ENCODE measurements at places on chromosomes 12 and 14.

- no peak for DNase-seq
Measured at GRCh38 chr12:5864972-5865371, 80.1 kb downstream of the ANO2 start.

GRCh38 chr14:76428611-76429010 is 52.7 kb downstream of the ESRRB start:
- DNase-seq: no peak

GRCh38 chr14:102831163-102831804 is 54.0 kb downstream of the TRAF3 start:
- no peak for DNase-seq

DNA sequence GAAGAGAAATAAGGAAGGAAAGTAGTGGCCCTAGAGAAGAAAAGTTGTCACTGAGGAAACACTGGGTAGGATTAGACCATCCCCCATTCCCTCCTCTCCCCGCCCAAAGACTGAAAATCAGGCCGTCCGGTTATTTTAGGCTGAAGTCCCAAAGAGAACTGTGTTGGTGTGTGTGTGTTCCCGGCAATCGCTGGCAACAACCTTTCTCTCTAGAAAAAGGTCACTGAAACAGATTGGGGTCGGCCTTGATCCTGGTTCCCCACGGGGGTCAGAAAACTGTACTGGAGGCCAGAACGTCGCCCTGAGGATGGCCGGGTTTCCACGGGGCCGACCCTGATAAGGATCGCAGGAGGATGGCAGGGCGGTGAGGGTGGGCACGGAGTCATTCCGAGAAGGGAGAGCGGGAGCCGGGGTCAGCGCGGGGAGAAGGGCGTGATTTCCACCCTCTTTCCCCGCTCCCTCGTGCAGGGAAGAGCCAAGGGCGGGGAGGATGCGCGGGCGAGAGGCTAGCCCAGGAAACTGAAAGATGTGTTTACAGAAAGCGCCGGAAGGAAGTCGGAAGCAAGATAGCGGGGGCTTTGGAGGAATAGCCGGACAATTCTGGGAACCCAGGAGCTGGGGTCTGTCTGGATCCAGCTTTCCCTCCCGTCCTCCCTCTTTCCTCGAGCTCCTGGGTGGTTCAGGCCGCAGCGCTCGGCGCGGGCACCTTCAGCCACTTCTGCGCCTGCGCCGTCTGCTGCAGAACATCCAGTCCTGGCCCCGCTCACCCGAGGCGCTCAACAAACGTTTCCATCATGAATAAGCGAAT is 25.3 kb upstream of the SPTLC2 start:
- peak; percentile 88 for DNase-seq

DNA sequence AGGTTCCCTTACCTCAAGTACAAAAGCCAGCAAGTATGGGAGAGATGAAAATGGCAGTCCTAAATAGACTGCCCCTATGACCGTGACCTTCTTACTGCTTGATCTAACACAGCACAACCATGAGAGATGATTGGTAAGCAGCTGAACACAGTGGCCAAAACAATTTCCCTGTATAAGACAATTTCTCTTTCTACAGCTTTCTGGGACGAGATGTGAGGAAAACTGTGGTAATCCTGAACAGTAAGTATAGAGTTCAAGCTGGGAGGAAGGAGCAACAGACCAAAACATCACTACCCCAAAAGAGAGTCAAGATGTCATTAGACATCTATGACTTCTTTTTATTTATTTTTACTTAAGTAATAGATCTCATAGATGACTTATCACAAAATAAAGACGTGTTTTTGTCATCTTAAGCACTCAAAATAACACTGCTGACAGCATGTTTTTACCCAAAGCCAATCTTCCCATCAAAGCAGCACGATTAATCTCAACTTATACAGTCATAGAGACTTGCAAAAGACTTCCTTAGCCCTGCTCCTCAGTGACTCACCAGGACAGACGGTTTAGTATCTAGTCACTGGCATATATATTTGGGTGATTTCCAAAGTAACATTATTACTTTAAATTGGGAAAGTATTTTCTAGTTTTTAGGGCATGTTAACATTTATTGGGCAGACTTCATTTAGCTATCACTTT is 3.7 kb downstream of the TMEM52B start:
- DNase-seq: no peak

DNA sequence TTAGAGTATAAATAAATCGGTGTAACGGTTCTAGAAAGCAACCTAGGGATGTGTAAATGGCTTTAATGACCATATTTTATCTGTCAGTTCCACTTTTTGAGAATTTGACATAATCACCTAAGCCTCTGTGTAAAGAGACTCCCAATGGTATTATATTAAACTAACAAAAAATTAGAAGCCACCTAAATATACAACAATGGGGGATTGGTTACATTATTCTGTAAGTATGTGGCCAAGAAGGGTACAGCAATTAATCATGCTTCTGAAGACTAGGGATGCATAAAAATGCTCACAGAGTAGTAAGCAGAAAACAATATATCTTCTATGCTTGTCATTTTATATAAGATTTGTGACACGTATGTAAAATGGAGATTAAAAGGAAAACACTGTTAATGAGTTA is 10.5 kb downstream of the RNF10 start:
- DNase-seq: no peak

DNA sequence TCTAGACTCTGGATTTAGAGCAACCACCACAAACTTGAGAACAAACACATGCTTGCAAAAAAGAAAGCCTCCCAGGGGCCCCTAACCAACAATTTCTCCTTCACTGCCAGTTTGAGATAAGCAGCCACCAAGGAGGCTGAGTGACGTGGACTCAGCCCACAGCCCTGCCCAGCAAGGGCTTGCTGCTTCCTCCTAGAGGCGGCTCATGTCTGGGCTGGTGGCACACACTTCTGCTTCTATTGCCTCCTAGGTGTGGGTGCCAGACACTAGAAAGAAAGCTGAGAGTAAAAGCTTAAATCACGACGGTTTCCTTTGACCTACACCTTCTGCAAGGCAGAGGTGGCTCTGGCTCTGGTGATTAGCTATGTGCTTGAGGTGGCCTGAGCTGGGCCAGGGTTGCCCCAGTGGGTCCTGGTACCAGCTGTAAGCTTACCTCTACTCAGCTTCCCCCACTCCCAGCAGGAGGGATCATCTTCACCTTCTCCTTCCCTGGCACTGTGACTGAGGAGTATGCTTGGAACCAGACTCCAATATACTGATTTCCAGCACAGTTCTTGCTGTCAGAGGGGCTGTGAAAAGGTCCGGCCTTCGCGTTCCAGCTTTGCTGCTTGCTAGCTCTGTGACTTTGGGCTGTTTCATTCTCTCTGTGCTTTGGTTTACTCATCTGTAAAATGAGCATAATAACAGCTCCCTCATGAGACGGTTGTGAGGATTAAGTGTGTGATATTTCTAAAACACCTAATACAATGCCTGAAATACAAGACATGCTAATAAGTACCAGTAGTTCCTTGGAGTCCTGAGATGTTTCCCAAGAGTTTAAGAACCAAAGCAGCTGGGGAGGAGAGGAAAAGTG is 89.7 kb upstream of the PARP11 start:
- DNase-seq: peak; percentile 86

GRCh38 chr14:28952666-28953065 is 186.1 kb downstream of the FOXG1 start:
- DNase-seq: no peak

DNA sequence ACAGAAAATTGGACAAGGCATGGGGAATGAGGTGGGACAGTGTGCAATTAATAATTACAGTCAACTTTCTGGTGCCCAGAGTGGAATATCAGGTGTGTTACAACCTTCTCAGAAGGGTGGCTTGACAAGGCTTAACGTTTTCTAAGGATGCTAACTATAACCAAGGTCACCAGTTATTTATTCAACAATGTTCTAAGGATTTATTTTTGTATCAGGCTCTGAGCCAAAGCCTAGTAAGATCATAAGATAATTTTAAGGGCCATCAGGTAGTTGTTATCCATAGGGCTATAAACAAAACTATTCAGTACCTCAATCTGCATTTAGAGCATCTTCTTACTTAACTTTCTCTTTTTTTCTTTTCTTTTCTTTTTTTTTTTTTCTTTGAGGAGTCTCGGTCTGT is 134.0 kb downstream of the TMTC1 start:
- no peak for DNase-seq

DNA sequence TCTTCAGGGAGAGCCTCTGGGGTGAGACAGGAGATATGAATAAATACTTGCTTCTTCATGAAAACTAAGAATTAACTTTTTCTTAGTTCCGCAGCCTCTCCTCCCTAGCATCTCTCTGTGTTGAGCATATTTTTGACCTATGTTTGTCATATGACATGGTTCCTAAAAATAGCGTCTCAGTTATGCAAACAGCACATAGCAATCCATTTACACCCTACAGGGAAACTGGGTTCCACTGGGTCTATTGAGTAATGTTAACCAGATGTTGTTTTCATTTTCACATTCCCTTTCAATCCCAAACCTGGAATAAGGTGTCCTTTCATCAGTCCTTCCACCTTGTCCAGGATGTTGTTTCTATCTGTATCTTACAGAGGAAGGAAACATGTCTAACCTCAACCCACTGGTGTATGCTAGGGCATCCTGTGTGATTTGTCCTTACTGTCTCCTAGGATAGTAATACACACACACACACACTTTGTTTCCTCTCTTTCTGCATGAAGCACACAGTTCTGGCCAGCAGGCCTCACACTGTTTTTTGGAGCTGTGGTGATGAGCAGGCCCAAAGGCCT is 1543.5 kb downstream of the AACS start:
- DNase-seq: no peak

- no peak for DNase-seq
Measured at GRCh38 chr12:67664171-67664570, 15.6 kb downstream of the DYRK2 start.

- DNase-seq: no peak
Measured at GRCh38 chr14:49767270-49767570, 733 bp upstream of the KLHDC2 start.

DNA sequence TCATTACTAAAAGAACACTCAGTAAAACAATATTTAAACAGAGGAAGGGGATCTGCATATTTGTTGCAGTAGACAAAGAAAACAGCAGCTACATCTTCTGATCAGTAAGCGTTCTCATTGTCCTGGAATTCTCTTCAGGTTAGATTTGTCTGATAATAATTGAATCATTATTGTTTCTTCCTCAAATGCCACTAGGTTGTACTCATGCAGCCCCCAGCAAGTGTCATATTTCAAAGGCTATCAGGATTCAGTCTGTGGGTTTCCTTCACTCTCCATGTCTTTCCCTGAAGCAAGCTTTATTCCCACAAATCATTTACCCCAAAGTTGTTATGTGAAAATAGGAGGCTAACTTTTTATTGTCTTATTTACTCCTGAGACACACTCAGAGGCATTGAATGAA is 14.7 kb downstream of the PIK3C2G start:
- no peak for DNase-seq

GRCh38 chr14:99931308-99931707 is 133.9 kb upstream of the EVL start:
- DNase-seq: no peak
